ENCODE measurements at places on chromosomes 4 and X.

DNA sequence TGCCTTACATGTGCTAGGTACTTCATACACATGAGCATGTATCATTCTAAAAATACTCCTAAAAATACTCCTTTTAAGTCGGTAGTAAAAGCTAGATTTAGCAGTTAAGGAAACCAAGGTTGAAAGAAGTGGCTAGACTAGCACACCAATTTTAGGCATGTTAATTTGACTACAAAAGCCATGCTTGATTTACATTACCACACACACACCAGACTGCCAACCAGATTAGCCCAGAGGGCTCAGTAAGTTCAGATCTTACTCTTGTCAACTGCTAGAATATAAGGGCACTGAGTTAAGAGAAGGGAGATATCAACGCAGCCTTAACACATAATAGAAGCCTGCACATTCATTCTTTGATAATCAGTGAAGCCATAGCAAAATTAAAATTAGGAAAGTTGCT is 117.9 kb downstream of the MID1IP1 start:
- DNase-seq, result no peak

DNA sequence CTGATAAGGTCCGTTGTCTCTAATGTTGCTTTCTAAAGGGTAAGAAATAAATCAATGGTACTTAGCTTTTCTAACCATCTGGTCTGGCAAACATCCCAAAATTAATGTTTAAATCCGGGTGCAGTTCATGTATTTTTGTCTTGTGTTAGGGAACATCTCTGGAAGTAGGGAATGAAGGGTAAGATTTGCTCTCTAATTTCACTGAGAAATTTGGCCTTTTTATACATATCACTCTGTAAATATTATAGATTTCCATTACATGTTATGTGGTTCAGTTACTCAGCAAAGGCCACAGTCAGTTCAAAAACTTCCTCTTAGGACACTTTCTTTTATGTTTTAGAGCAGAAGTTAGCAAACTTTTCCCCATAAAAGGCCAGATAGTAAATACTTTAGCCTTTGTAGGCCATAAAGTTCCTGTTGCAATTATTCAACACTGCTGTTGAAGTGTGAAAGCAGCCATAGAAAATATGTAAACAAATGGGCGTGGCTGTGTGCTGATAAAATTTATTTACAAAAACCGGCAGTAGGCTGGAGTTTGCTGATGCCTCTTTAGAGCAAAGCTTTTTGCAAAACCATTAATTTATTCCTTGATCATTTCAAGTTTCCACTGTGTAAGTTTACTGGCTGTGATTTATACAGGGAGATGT is 218.1 kb downstream of the ANTXR2 start:
- peak; percentile 26 for DNase-seq

DNA sequence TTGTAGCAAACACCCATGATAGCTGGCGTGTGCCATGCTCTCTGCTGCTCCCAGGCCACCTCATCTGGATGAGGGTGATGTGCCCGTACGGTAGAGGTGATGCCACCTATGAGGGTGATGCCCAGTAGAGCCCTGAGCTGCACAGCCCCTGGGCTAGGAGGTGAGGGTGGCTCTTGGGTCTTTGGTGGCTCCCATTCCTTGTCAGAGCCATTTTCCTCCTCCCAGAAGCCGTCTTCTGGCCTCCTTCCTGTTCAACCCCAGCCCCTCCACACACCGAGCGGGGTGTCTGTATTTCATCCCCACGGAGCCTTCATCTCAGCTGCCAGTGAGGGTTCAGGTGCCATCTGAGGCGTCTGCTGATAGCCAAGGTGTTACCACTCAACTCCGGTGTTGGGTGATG is 12.0 kb upstream of the TNIP2 start:
- DNase-seq, result no peak

DNA sequence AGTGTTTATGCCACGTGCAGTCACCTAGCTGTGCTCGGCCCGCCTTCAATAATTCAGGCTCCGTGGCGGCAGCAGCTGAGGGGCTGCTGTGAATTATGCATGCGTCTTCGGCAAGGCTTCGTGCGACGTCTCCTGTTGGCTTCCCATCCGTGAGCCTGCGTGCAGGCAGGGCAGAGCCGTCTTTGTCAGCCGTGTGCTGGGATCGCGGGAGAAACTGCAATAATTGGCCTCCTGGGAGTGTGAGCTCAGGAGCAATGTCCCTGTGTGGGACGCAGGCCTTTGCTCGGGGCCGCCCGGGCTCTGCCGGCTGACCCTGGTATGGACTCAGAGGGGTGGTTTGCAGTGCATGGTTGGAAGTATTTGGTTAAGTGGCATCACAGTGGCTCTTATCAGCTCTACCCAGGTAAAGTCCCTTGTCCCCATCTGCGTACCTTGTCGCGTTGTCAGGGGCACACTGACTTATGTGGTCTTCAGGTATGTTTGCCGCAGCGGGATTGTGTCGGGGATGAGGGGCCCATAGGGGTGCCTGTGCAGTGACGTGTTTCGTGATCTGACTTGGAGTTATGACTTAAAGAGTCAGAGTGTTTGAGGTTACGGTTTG is 34.5 kb upstream of the HGFAC start:
- no peak for DNase-seq

- DNase-seq, result no peak
Observed at GRCh38 chr4:52919461-52919860, 57.3 kb downstream of the RASL11B start.

DNA sequence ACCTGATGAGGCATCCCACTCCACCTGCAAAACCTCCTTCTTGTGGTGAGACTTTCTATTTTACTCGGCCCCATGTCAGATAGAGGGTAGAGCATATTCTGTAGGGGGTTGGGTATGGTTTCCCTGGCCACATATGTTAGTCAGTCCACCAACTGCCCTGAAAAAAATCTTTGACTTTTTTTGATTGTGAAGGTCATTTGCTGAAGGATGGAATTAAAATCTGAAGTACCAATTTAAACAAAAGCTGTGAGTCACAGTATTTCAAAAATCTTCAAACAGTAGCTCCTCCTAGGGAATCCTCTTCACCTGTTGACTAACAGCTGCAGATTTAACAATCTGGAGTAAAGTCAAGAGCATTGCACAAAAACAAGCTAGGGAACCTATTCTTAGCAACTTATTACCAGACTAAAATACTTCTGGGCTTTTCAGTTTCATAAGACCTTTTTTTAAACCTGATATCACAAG is 8.0 kb upstream of the CCDC110 start:
- no peak for DNase-seq

- no peak for DNase-seq
Observed at GRCh38 chr4:3111461-3111860, 37.0 kb downstream of the HTT start.

DNA sequence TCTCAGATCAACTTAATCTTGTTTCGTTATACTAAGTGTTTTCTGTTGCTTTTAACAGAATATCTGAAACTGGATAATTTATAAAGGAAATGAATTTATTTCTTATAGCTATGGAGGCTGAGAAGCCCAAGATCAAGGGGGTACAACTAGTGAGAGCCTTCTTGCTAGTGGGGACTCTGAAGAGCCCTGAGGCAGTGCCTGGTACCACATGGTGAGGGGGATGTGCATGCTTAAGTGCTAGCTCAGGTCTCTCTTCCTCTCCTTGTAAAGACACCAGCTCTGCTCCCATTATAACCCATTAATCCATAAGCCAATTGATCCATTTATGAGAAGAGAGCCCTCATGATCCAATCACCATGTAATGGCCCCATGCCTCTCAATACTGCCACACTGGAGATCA is 17.9 kb downstream of the COX18 start:
- DNase-seq, result no peak

DNA sequence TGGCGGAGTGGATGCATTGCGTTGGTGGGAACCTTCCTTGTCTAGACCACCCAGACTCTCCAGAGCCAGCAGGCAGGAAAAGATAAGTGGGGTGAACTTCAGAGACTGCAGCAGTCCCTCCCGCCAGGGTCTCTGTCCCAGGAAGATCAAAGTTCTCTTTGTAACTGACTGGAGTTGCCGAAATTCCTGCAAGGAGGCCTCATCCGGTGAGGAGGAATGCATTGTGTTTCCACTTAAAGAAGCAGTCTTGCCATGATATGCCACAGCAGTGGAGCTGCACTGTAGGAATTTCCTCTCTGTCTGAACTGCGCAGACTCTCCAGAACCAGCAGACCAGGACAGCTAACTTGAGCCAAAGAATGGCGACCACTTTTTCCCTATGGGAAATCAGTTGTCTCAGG is 1190.4 kb downstream of the TECRL start:
- no peak for DNase-seq

GRCh38 chr4:10006601-10007435 is 14.5 kb downstream of the SLC2A9 start:
- no peak for DNase-seq

DNA sequence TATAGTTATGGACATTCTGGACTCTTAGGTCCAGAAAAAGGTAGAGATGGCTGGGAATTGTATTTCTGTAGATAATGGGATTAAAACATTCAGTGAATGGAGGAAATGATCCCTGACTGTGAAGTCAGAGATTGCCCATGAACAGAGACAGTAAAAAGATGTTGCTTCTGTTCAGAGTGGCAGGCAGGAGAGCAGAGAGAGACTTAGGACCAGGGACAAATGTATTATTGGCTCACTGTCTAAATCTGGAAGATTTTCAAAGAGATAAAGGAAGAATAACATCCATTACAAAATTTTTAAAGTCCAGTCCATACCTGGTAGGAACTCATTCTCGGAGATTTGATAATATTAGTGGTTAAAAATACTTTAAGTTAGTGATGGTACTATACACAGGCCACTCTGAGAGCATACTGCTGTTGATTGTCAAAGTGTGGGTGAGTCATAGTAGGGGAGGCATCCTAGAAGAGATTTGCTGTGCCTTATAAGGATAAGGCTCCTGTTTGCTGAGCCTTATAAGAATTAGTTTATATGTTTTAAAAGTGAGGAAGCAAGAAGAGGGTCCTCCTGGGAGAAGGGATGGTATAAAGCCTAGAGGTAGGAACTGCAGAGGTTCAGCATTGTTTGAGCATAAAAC is 53.0 kb downstream of the JADE3 start:
- no peak for DNase-seq

- DNase-seq, result no peak
Observed at GRCh38 chrX:23887451-23887850, 20.3 kb downstream of the APOO start.

DNA sequence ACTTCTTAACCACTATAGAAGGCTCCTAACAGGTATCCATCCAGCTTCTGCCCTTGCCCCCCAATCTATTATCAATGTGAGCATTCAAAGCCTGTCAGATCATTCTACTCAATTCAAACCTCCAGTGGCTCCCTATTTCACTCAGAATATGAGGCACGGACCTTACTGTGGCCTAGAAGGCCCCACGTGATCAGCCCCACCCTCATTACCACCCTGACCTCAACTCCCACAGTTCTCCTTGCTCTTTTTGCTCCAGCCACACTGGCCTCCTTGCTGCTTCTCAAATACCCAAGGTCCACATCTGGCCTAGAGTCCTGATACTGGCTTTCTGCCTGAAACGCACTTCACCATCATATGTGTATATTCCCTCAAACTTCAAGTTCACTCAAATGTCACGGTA is 18.7 kb downstream of the SEPSECS start:
- no peak for DNase-seq

DNA sequence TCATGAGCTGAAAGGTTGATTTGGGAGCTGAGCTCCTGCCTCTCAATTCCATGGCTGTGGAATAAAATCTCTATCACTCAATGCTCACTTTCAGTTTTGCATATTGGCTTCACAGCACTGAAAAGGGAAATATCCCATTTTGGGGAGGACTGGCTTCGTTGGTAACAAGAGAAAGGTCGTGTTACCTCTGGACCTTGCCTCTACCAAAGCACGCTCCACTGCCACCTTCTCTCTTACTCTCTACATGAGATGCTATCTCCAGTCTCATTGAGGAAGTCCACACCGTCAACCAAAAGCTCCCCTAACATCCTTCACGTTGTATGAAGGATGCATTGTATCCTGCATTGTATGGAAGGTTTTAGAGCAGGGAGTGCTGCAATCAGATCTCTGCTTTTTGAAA is 195.0 kb upstream of the LDB2 start:
- DNase-seq, result no peak

DNA sequence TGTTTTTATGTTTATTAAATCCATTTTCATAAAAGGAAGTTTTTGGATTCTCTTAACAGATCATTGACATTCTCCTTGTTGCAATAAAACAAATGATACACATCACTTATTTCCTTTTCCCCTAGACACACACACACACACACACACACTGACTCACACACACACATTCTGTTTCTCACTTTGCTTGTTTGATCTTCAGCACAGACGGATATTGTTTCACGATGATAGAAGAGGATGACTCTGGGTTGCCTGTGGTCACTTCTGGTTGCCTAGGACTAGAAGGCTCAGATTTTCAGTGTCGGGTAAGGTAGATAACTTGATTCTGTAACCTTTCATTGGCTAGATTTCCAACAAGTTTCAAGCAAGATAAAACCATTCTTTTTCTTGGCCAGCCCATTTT is 356.8 kb downstream of the BMPR1B start:
- DNase-seq, result no peak

- DNase-seq, result no peak
Observed at GRCh38 chrX:69539437-69539836, 35.3 kb downstream of the NALF2 start.

- no peak for DNase-seq
Observed at GRCh38 chrX:17359500-17359899, 15.5 kb upstream of the NHS start.

DNA sequence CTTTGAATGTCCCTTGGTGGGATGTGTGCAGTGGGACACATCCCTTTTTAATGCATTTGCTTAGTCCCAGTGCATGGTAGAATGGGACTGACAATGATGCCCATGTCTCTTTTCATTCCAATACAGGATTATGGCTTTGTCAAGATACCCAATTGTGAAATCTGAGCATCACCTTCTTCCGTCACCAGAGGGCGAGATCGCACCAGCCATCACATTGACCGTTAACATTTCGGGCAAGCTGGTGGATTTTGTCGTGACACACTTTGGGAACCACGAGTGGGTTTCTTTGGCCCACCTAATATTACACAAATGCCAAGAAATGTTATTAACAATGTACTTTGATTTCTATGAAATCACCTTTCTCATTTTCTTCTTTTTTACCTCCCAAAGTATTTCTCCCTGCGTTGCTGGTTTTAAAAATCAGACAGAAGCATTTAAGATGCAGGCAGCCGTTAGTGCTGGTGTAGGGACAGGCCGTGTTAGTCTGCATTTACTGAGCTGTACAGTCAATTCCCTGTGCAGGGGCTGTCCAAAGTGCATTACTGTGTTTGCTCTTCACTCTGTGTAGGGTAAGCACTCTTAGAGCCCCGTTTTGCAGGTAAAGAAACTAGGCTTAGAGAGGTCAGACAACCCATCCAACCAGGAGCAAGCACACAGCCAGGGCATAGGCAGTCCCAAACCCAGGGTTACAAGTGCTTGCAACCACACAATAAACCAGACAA is 46.5 kb downstream of the CWH43 start:
- DNase-seq, result peak; percentile 3

Data from GM04504 (cell line).